Ureter (tissue), 1 donor: ENCODE measurements at places on chromosomes 5 and 9. TPM values are rescaled to one million over a fixed set of nuclear protein-coding genes. Genes with fewer than 3 reads are reported as not detected.

The IL4 gene
- total RNA-seq = not detected

The SLC6A19 gene
- not detected for total RNA-seq

The SPAG8 gene
- 6.4 TPM for total RNA-seq

DNA sequence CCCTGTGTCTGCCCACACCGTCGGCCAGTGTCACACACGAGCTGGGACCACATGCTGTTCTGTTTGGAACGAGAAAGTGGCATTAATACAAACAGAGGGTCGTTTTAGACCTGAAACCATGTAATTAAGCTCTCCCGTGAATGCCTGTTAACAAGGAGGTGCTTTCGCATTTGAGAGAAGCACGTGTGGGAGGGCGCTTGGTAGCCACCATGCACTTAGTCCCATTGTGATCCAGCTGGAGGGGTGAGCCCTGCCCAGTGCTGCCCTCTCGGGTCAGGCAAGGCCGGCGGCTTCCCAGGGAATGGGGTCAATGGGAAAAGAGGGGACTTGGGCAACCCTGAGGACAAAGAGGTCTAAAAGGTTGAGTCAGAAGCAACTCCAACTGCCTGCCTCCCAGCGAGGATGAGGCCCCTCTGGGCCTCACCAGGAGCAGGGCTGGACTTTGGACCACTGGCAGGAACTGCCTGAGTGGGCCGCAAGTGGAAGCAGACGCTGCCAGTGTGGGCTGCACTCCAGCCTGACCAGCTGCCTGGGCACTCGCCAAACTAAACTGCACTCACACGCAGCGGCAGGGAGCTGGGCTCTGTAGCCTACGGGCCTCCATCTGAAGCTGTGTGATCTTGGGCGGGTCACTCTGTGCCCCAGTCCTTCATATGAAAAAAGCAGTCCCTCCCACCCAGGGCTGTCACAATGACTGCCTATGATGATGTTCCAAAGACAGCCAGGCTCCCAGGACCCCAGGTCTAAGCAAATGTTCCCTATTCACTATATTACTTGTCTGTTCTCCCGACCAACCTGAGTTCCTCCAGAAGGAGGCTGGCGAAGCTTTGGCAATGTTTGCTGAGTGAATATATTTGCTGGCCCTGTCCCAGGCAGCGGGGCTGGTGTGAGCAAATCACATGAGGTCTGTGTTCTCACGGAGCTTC is 195.7 kb downstream of the CDK5RAP2 start:
- DNase-seq = no peak

DNA sequence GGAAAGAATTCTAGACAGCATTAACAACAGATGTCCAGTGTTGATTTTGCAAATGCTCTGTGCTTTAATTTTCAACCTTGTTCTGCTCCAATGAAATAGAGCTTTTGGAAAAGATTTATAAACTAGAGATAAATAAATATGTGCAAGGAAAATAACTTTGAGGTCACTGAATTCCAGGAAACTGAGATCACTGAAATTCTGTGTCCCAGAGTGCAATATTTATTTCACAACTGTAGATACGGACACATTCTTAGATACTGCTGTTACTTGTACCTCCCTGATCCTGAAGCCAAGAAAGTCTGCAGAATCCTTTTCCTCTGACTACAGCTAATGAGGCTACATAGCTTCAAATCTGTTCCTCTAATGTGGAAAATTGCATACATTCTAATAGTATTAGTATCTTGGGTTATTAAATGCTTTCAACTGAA is 222.9 kb downstream of the DOCK8 start:
- no peak for DNase-seq

DNA sequence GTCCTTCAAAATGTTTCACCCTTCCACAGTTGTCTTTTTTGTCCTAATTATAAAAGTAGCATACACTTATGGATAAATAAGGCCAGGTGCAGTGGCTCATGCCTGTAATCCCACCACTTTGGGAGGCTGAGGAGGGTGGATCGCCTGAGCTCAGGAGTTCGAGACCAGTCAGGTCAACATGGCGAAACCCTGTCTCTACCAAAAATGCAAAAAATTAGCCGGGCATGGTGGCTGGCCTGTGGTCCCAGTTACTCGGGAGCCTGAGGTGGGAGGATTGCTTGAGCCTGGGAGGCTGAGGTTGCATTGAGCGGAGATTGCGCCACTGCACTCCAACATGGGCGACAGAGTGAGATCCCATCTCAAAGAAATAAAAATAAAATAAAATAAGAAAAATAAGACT is 1.6 kb downstream of the C5orf52 start:
- DNase-seq = no peak

DNA sequence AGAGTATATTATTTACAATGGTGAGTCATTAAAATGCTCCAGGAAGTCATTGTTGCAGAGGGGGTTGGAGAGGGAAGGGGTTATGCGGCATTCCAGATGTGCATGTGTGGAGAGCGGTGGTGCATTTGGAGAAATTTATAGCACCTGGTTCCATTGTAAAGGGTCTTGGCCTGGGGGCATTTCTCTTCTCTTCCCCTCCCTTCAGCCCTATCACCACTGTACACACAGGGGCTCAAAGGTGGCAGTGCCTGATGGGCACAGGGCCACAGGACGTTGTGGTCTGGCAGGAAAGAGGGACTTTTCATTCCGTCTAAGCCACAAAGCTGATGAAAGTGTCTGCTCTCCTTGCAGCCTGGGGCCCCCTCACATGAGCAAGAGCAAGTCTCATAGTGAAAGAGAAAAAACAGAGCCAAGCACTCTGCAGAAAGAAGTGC is 442.4 kb upstream of the ZNF462 start:
- no peak for DNase-seq

GRCh38 chr9:83665580-83666200 is 42.1 kb downstream of the UBQLN1 start:
- no peak for DNase-seq
